Epithelial cell of prostate (primary cell): ENCODE measurements at places on chromosomes 2 and 18.
A peak's percentile ranks its signal among the peaks of the same experiment; 100 is the strongest.

DNA sequence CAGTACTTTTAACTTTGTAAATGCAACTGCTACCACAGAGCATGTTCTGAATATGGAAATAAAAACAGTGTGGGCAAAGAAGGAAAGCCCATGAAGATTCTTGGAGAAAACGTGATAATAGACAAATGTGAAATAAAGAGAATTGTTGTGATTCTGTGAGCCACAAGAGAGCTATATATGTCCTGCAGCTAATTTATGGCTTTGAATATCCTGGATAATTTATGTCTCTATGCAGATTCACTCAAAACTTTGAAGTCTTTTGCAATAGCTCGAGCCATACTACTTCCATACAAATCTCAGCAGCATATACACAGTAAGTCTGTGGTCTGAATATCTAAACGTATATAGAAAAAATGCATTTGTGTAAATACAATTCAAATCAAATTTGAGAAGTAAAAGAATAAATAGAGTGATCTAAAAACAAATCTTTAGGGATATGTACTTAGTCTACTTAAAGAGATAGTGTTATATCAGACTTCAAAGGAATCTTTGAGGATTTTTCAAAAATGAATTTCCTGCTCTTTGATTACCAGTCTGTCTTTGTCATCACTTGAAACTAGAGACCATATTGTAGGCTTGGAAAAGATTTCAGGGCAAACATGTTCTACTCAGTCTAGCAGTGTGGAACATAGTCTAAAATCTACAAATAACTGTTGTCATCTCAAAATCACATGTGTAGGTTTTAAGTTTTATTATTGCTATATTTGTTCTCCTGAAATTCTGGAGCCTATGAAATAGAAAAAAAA, 107.1 kb downstream of the CSRNP3 start:
- no peak for DNase-seq

GRCh38 chr2:2230433-2230817, 100.7 kb downstream of the MYT1L start:
- no peak for DNase-seq

DNA sequence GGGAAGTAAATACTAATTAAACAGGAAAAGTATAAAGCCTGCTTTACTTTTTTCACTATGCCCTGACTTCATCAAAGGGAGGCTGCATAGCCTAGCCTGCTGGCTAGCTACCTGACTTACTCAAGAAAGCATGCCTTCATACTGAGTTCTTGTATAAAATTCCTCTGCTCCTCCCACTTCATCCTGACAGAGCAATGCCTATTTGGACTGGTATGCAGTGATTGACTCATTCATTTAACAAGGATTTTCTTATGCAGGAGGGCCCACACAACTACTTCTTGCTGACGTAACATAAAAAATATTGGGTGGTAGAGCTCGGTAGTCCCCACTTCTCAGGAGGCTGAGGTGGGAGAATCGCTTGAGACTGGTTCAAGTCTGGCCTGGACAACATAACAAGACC, 70.5 kb downstream of the PRPF40A start:
- peak; percentile 72 for DNase-seq

GRCh38 chr2:20534913-20535801, 88.3 kb downstream of the RHOB start:
- no peak for DNase-seq
